Stimulated activated CD4-positive, alpha-beta T cell treated with anti-CD3 and anti-CD28 coated beads, Interleukin-1b, Interleukin-23, amount 100 ng/mL, for 1 hour (primary cell): ENCODE measurements at places on chromosomes 4 and X.

GRCh38 chr4:94595880-94596483 is 144.2 kb downstream of the PDLIM5 start:
- DNase-seq, result no peak

GRCh38 chr4:152734699-152735050 is 44.9 kb downstream of the TIGD4 start:
- DNase-seq, result no peak

DNA sequence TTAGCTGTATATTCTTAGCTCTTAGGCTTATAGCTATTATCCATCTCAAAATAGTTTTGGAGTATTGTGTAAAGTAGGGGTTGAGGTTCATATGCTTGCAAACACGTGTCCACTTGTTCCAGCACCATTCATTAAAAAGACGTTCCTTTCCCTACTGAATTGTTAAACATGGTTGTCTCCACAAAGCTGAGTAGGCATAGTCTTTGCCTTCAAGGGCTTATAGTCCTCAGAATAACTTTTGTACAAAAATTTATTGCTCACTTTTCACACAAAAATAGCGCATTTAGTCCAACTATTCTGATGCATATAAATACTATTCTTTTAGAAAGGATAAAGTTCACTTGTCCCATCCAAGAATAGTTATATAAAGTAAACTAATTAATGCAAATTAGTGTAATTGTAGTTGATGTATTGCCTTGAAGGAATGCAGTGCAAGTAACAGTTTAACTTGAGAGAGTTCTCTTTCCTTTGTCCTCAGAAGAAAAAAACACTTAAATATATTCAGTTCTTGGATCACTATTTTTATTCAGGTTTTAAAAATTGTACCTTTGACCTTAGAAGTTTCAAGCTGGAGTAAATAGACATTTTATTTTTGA is 14.1 kb downstream of the LRIT3 start:
- no peak for DNase-seq

DNA sequence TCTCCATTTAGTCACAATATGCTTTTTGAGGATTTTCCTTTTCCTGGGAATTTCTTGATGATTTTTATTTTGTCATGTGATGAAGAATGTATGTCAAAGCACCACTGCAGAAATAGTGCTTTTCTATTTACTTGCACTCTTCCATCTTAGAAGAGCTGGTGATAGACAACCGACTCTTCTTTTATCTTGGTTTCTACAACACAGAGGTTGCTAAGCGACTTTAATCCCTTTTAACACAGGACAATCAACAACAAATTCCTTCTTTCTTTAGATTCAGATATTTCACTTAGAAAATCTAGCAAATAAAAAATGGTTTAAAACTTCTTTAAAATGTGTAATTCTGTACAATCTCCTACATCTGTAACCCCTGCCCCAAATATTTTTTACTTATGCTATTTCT is 34.6 kb downstream of the TET2 start:
- no peak for DNase-seq

DNA sequence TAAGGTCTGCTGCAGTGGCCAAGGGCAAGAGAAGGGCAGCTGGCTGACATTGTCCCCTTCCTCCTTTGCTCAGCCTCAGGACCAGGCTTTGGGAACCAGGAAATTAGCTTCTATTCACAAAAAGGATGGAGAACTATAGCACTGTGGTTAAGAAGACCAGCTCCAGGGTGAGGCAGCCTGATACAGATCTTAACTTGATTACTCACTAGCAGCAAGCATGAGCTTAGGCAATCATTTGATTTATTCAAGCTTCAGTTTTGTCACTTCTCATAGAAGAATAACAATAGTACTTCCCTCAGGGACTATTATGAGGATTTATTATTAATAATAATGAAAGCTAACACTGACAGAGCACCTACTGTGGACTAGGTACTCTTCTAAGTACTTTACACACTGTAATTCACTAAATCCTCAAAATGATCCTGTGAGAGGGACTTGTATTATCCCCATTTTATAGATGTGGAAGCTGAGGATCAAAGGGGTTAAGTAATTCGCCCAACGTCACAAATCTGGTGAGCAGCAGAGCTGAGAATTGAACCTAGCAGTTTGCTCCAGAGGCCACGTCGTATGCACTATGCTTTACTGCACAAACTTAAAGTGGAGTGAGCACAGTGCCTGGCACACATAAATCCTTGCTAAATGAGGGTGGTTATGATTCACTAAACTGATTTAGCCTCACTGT is 130.4 kb upstream of the PAK3 start:
- DNase-seq, result no peak

DNA sequence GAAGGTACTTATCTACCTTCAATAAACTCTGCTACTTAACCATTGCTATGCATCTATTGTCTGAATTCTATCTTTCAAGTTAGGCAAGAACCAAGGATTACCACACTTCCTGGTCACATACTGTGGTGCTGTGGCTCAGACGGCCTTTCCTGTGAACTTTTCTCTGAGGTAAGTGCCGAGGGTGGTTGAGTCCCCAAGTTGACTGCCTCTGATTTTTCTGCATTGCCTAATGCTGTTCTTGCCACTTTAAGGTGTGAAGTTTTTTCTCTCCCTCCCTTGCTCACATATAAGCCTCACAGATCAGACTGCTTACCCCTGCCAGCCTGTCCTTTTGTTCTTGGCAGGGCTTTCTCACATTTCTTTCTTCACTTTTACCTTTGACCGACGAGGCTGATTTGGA is 348.0 kb upstream of the POU3F4 start:
- DNase-seq, result no peak

DNA sequence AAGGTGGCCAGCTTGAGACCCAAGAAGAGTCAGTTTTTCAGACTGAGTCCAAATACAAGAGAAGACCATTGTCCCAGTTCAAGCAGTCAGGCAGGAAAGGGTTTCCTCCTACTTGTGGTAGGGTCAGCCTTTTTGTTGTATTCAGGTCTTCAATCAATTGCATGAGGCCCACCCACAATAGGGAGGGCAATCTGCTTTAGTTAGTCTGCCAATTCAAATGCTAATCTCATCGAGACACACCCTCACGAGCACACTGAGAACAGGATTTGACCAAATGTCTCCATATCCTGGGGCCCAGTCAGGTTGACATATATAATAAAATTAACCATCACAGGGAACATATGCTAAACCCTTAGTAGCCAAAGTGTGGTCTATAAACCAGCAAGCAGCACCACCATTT is 75.3 kb upstream of the FRMPD3 start:
- no peak for DNase-seq

- DNase-seq, result no peak
Measured at GRCh38 chr4:78120144-78120880, 63.2 kb downstream of the FRAS1 start.

DNA sequence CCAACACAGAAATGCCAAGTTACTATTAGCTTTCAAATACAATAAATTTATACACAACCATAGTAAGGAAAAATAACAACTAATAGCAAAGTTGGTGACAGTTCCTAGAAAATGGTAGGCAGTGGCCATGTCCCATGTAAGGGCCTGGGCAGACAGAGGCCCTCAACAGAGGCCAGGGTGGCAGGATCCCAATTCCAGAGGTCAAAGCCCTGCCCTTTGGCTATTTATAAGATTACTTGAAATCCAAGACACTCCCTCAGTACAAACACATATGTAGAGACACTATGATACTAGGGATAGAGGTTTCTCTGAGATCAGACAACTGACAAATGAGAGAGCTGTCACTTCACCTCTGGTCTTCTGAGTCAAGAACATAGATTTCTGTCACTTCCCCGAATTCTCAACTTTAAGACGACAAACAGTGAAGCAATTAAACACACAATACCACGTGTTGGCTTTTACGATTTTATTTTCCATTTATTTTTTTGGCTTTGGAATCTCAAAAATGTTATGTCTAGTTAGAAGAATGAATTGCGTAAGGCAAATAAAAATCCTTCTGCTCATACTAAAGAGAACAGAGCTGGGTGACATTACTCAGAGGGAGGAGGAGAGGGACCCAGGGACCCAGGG is 16.3 kb upstream of the MAOB start:
- no peak for DNase-seq

DNA sequence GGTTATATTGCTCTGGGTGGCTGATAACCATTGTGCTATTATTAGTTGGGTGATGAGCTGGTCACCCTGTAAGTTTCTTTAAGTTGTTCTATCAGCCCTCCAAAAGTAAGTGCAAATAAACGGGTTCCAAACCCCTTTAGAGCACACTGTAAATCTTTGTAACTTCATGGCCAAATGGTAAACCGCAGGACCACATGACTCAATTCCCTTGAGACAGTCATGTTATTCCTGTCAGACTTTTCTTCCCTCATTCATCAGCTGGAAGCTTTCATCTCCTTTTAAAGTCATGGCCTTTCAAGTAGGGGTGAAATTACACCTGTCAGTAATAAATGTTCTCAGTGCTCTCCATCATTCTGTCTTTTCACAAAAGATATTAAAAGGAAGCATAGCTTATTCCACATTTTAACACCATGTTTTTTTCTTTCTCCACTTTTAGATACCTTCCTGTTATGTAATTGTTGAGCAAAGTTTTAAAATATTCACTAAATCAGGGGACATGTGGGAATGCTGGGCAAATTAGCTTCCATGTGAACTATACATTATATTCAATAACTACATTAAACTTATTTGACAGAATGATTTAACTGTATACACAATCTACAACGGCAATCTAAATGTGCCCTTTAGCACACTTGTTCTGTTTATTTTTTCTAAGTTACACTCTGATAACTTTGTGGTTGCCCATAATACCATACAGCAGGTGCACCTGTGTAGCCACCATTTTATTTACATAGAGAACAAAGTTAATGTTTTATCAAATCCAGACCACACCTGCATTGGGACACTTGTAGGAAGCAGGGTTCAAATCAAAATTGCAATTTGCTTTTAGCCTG is 275.5 kb downstream of the CFAP299 start:
- DNase-seq, result no peak

DNA sequence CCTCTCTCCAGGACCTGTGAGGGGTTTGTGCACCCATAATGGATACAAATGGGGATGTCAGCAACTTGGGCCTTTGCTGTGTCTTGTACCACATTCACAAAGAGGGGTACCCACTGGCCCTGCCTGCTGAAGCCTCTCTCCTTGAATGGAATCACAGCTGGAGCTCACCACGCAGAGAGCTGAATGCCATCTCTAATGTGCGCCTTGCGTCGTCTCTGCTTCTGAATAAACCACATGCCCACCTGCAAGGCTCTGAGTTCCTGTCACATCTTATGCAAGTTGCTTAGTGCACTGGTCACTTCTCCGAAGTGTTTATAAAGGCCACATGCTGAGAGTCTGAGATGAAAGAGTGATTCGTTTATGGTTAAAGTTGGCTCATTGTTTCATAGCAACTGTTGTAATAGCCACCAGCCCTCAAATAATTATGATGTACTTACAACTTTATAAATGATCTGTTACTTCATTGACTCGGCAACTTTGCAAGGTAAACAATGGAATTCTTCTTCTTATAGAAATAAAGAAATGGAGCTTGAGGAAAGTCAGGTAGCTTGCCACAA is 6.2 kb upstream of the PUDP start:
- no peak for DNase-seq

DNA sequence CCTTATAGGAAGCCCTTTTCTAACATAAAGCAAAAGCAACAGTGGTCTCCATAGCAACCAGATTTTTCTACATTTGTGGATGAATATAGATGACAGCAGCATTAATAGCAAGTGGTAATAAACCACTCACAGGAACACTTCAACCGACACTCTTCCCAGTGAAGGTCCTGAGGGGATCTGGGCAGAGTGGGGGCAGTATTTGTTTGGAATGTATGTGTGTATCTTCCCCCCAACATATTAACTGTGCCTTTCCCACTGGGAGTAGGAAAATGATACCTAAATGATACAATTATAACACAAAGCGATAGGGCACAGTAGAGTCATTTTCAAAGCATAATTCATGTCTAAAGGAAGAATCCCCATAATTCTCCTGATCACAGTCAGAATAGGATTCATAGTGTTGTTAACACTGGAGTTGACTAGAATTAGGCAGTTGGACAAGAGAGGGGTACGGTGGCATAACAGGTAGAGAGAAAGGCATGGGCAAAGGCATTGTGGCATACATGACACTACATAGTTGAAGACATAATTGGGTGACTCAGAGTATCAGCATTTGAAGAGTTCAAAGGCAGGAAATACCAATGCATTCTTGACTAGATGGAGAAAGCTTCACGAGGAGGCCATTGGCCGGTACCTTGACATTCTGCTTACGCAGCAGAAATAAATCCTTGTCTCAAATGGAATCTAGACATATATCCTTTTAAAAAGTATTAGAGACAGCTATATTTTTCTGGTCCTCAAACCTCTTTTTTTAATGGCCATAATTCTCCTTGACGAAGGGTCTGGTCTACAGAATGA is 15.2 kb downstream of the CAPN6 start:
- no peak for DNase-seq

GRCh38 chr4:111128327-111128726 is 505.4 kb upstream of the PITX2 start:
- no peak for DNase-seq

GRCh38 chr4:78624048-78624447 is 72.5 kb downstream of the ANXA3 start:
- DNase-seq, result no peak

DNA sequence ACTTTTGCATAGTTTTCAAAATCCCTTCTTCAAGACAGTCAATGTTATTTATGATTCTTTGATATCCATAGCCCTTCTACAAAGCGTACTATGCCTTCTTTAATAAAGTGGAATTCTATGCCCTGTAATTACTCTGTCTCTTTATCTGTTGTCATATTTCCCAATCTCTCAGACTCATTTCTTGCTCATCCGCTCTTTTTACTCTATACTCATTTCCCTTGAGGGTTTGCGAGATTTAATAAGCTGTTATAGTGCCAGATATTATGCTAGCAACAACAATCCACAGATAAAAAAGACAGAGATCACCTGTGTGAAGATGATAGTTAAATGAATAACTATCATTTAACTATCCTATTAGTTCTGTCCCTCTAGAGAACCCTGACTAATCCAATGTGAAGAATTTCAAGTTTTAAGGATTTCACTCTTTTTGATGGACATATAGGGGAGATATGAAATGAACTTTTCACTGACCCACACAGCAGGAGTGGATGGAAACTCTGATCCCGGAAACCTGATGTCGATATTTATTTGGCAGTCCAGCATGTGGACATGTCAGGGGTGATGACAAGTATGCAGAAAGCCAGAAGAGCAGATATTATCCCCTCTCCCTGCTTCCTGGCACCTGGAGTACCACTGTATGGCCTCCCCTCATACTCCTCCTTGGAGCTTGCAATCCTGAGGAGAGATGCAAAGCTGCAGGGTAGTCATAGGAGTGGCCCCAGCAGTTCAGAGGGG is 49.7 kb downstream of the TMEM156 start:
- DNase-seq, result no peak

DNA sequence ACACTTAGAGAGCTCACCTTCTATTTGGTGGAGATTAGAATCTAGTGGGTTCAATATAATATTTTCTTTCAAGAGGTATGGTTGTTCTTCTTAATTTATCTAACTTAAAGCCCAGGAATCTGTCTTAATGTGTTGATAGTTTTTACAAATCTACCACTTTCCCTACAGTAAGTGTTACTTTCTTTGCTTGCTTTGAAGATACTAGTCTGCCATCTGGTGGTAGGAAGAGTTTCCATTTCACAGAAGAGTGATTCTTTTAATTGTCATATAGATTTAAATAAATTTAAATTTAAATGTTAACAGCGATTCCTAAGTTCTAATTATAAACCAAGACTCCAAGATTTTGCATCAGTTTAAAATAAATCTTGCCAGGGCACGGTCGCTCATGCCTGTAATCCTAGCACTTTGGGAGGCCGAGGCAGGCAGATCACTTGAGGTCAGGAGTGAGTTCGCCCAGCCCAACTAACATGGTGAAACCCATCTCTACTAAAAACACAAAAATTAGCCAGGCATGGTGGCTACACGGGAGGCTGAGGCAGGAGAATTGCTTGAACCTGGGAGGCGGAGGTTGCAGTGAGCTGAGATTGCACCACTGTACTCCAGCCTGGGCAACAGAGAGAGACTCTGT is 43.5 kb downstream of the NUDT9 start:
- no peak for DNase-seq
